ENCODE measurements at places on chromosomes 12 and 14.

DNA sequence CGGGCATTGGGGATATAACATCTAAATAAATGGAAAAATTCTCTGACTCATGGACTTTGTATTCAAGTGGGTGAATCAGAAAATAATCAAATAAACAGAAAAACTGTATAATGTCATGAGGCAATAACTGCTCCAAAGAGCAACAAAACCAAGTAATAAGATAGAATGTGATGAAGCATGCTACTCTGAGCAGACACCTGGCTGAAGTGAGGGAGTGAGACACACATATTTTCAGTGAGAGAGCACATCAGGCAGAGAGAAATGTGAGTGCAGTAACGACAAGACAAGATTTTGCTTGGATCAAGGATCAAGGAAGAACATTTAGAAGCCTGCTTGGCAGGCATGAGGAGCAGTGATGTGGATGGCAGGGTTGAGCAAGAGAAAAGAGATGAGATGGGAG is 75.8 kb upstream of the CCDC91 start:
- DNase-seq, result no peak

DNA sequence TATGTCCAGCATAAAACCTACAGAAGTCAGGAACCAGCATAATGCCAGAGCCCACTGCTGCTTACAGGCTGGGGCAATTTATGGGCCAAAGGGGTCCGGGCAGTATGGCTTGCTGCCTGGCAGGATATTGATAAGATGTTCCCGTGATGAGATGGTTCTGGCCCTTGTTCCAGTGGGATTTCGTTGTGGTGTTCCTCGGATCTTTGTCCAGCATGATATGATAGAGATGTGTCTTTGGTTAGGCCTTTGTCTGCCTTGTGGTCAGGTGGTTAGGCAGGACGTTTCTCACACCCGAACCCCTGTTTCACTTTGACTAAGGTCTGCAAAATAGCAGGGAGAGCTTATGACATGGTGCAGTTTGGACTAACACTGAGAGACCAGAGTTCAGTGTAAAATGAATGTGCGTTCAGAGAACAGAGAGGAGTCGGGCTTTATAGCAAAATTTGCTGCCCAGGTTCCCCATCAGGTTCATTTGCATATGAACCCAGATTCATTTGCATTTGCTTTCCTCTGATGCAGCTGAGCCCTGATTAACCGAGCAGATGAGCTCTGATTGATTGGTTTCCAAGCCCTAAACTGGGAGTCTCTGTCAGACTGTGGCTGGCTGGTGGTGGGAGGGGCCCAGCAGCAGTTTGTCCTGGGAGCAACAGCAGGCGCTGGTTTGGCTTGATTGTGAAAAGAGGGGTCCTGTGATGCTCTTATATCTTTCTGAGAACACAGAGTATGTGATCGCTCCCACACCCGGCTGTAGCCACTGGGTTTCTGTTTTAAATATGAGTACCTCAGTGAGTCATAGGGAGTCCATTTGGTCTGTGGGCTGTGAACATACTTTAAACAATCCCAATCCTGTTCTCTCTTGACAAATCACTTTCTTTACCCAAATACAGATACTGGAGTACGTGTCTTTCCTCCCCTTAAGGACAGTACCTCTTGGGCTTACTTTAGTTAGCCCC is 156.3 kb upstream of the PZP start:
- no peak for DNase-seq

GRCh38 chr12:123286652-123287373 is 15.2 kb upstream of the CDK2AP1 start:
- no peak for DNase-seq

- DNase-seq, result no peak
Measured at GRCh38 chr12:56546680-56547079, 25.1 kb downstream of the RBMS2 start.

DNA sequence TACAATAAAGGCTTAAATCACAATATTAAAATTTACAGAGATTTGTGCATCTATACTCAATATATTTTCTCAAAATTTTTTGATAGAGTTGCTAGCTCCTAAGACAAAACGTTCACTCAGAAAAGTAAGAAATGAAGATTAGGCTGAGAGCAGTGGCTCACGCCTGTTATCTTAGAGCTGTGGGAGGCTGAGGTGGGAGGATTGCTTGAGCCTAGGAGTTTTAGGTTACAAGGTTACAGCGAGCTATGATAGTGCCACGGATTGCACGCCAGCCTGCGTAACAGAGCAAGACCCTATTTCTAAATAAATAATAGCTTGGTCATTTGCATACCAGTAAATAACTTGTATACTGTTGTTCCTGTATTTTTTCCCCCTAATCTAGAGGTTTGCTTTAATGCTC is 35.0 kb upstream of the CFL2 start:
- DNase-seq, result no peak

DNA sequence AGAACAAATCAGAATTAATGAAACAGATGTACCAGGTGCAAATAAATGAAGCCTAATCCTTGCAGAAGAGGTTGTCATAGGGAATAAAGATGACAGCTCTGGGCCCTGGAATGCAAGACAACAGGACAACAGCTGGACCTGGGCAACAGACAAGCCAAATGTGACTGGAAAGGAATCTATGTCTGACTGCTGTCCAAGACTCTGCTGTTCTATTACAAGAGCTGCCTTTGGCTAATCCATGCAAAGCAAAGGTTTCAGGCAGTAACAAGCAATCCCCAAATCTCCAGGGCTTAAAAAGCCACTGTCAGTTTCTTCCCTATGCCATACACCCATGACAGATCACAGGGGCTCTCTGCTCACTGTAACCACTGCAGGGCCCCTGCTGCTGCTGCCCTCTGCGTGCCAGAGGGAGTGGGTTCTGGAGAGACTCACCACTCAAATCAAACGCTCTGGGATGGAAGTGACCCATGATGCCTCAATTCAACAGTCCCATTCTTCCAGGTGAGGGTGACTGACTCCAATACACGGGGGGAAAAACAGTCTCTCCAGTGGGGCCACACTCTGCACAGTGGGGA is 218.9 kb upstream of the SFSWAP start:
- DNase-seq, result no peak

DNA sequence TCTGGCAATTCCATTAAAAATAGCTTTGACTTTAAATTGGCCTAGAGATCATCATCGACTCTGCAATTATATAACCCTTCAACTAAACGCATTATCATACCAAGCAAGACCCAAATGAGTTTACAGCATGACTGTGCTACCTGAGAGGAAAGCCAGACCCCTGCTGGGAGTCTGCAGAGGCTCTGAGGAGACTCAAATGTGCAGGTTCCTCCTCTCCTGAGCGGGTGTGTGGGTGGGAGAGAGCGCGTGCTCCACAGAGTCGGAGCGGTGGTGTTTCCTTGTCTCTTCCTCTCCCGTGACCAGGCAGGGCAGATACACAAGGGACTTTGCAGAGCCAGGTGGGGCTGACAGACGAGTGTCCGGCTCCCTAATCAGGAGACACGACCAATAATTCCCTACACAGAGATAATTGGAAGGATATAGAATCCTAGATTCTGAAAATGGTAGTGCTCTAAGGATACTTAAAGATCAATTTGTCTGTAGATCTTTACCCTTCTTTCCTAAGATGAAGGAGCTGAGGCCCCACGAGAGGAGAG is 74.1 kb downstream of the SLC8A3 start:
- no peak for DNase-seq

- peak; percentile 41 for DNase-seq
Measured at GRCh38 chr14:35368583-35369392, 35.8 kb downstream of the NFKBIA start.

DNA sequence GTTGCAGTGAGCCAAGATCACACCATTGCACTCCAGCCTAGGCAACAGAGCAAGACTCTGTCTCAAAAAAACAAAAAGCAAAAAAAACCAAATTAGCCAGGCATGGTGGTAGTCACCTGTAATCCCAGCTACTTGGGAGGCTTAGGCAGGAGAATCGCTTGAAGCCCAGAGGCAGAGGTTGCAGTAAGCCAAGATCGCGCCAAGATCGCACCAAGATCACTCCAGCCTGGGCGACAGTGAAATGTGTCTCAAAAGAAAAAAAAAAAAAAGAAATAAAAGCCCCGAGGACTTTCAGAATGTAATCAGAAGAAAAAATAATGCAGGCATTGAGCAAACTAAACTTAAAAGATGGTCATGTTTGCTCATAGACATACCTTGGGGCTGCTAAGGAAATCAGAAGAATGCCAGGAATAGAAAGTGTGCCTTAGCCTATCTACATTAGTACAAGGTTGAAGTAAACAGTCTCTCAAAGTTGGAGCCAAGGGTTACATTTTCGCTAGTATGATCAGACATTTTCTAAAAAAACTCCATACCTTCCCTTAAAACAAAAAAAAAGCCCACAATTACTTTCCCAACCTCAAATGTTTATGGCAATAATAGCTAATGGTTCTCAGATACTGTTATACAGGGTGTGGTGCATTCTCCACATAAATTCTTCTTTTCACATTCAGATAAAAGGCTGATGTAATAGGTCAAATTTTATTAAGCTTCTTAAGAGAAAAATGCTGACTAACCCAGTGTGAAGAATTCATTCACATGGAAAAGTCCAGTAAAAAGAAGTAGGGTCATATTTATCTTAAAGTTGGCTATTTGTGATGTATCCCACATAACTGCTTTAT is 15.8 kb downstream of the DTD2 start:
- DNase-seq, result no peak

- DNase-seq, result no peak
Measured at GRCh38 chr12:100753837-100754236, 40.7 kb upstream of the ANO4 start.

DNA sequence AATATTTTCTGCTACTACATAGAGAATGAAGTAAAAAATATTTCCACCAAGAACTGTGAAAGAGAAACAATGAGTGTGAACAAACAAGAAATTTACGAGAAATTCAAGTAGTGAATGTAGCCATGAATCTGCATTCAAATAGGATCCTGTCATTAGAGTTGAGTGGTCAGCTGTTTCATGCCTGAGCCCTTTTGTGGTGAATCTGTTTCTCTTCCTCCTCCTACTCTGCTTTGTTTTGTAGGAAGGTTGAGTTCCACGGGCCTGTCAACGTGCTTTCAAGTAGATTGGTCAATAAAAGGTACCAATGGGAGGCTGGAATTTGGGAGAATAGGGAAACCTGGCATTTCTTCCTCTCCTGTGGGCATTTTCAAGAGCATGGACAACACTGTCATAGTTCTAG is 1749.6 kb upstream of the FLRT2 start:
- DNase-seq, result no peak

DNA sequence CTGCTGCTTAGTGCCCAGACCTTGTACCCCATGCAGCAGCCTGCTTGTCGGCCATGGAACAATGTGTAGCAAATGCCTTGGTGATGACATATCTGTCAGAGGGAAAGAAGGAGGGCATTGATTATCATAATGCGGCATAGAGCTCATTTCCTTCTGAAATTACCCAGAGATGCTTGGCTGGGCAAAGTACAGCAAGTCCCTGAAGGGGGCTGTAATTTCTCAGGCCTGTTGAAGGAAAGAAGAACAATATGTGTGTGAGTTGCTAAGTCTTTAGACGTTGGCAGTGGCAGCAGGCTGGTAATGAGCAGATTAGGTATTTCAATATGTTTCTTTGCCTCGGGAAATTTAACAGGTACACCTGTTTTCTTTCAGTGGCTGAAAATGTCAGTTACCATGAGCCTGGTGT is 128.6 kb downstream of the CRADD start:
- no peak for DNase-seq

- DNase-seq, result no peak
Measured at GRCh38 chr12:75561921-75562320, 50.5 kb upstream of the KRR1 start.

GRCh38 chr12:28010036-28010435 is 37.5 kb upstream of the PTHLH start:
- DNase-seq, result no peak

GRCh38 chr12:104591257-104591885 is 134.6 kb downstream of the CHST11 start:
- DNase-seq, result no peak

- DNase-seq, result peak; percentile 85
Measured at GRCh38 chr12:8052679-8053078, 13.5 kb downstream of the C3AR1 start.

DNA sequence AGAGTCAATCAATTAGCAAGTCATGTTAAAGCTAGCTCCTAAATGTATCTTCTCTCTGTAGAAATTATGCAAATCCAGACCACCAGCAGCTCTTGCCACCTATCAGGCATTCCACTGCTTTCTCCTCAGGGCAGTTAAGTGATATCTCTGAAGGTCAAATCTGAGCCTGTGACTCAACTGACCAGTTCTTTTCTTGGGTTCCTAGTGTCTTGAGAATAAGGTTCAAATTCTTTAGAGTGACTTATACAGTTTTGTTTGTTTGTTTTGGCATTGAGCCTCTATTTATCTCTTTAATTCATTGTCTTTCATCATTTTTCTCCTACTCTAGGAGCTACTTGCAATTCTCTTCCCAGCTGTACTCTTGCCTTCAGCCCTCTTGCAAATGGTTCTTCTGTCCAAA is 2.5 kb upstream of the LRIG3 start:
- no peak for DNase-seq

DNA sequence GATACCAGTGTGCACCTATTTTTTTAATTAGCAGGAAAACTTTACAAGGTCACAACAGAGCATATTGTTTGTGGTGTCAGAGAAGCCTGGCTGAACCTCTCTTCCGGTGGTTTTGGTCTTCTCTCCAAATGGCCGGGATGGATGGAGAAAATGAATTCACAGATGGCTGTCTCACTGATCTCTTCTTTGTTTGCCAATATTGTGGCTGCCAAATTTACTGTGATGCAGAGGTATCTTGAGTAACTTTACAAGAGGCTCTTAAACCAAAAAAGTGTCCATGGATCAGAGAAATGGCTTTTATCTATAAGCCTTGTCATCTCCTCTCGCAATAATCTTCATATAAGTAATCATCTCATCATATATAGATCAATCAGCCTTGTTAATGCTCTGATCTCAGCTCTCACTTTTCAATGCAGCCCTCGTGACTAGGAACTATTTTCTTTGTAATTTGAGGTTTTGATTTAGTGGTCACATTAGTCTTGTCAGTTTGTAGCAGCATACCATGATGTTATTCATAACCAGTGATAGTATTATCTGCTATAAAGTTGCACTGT is 308.1 kb downstream of the EGLN3 start:
- no peak for DNase-seq

GRCh38 chr12:72753571-72753970 is 481.4 kb downstream of the TRHDE start:
- no peak for DNase-seq

GRCh38 chr12:2284321-2284813 is 231.6 kb downstream of the CACNA1C start:
- DNase-seq, result no peak

GRCh38 chr14:73463411-73463810 is 5.1 kb upstream of the NUMB start:
- peak; percentile 66 for DNase-seq

DNA sequence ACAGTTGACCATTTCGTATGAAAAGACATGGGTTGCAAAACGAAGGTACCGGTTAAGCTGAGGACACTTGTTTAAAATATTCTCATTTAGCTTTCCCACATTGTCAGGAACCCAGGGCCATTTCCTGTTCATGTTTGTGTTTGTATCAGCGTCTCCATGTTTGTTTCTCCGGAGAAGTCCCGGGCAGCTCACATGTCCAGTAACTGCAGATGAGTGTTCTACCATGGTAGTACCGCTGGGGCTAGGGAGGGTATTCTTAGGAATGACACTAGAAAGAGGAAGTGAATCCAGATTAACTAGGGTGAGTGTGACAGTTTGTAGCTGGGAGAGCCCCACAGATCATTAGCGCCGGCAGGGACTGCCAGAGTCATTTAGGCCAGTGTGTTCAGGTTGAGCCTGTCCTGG is 50.0 kb upstream of the EVL start:
- DNase-seq, result no peak

GRCh38 chr14:75044752-75045151 is 6.5 kb downstream of the MLH3 start:
- no peak for DNase-seq

GRCh38 chr12:53097564-53098353 is at the start of gene IGFBP6:
Gene IGFBP6, plus strand, starts transcription at chr12:53097667. Its CDS starts 51 bp downstream, at chr12:53097718.
- peak; percentile 66 for DNase-seq
